Non-pigmented ciliary epithelial cell (primary cell): ENCODE measurements at places on chromosomes 6 and 20.

- no peak for DNase-seq
These were observed 40.9 kb upstream of the NOL4L start for GRCh38 chr20:32625996-32626395.

DNA sequence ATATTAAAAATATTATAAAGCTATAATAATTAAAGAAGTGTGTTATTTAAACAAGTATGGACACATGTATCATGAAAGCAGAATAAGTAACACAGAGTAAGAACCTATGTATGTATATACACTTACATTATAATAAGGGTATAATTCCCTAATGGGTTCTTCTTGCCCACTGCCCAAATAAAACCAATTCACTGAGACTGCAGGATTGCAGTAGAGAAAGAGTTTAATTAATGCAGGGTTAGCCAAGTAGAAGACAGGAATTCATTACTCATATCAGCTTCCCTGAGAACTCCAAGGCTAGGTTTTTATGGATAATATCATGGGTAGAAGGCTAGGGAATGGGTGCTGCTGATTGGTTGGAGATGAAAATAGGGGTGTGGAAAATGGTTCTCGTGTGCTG, 53.8 kb upstream of the SAMD3 start:
- no peak for DNase-seq

GRCh38 chr6:158868890-158869825, 50.0 kb upstream of the EZR start:
- no peak for DNase-seq

GRCh38 chr6:84514089-84514971, 250.1 kb downstream of the TBX18 start:
- DNase-seq = no peak

DNA sequence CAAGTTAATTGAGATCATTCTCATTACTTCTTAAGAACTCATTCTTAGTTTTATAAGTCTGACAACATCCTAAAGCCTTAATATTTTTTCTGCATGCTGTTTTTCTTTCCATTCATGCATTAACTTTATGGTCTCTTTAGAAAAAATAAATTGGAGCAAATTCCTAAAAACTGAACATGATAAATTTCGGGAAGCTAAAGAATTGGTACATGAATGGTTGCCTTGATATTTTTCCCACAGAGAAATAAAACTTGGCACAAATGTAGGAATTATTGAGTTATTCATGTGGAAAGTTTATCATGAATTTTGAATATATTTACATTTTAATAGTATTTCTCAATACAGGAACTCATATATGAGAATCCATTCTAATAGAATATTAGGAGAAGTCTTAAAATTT, 115.9 kb downstream of the BMP5 start:
- DNase-seq = no peak
